ENCODE measurements at places on chromosomes 6 and 20.

DNA sequence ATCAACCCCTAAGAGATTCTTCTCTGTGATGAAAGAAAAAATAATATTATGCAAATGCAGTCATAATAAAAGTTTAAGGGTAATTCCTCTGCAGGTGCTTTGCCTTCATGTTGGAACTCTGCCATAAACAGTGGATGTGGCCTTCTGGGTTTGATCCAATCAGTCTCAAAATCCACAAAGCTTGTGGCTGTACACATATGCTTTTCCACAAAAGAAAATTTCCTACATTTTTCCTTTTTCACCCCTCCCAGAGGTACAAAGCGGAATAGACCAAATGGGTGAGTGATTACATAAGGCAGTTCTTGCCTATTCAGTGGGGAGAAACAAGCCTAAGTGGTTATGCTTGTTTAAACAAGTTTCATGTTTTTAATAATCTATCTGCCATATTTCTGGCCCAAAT, 16.7 kb downstream of the CALHM5 start:
- no peak for DNase-seq

GRCh38 chr20:57198132-57199072, 68.0 kb downstream of the BMP7 start:
- no peak for DNase-seq

DNA sequence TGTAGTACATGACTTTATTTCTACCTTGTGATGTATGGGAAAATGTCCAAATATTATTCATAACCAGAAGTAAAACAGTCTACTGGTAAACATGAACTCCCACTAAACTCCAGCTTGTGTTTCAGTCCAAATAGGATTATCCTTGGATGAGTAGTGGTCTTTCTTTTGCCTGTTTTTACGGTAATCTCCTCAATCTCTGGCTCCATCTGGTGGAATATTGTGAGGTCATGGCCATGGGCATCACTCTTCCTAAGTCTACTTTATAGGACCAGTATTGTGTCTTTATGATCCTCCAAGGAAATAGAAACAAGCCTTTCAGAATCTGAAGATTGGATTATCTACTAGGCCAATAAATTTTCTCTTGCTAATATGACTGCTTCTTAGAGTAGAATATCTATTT, 505.0 kb downstream of the BMP2 start:
- DNase-seq, result no peak

GRCh38 chr20:8646033-8646441, 422.9 kb upstream of the PLCB4 start:
- no peak for DNase-seq

GRCh38 chr6:16654701-16655100, 106.6 kb downstream of the ATXN1 start:
- no peak for DNase-seq

- peak; percentile 50 for DNase-seq
Observed at GRCh38 chr6:31776989-31777666, at the start of gene VWA7. Gene VWA7 (minus strand): TSS chr6:31777328. CDS start chr6:31776779, 549 bp downstream.

DNA sequence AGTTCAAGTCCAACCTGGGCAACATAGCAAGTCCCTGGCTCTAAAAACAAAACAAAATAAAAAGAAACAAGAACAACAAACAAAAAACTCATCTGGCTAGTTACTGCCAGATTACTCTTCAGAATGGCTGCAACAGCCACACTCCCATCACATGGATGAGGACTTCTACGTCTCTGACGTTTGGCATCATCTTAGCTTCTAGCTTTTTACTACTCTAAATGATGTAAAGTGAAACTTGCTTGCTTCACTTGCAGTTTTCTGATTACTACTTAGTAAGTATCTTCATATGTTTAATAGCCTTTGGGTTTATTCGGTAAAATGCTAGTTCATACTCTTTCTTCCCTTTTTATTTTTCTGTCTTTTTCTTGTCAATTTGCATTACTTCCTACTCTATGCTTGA, 161.1 kb upstream of the CARMIL1 start:
- DNase-seq, result no peak

DNA sequence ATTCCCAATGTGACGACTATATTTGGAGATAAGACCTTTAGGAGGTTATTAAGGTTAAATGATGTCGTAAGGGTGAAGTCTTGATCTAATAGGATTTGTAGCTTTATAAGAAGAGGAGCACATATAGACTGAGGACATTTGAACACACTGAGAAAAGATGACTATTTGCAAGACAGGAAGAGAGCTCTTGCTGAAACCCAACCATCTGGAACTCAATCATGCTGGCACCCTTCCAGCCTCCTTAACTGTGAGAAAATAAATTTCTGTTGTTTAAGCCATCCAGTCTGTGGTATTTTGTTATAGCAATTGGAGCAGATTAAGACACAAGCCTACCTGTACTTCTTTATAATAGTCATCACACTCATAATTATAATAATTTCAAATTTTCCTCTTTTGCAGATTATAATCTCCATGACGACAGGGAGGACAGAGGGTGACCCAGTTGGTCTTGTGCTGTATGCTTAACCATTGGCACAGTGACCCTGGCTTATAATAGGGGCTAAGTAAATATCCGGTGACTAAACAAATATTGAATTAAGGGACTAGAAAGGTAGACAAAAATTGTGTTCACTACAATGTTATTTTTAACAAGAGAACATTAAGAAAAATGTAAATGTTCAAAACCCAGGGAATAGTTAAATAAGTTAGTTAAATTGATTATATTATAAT, 206.4 kb upstream of the HDDC2 start:
- DNase-seq, result no peak

GRCh38 chr6:74939721-74940620, 265.9 kb downstream of the COL12A1 start:
- DNase-seq, result no peak

GRCh38 chr20:43936104-43936770, 21.6 kb downstream of the TOX2 start:
- DNase-seq, result no peak

DNA sequence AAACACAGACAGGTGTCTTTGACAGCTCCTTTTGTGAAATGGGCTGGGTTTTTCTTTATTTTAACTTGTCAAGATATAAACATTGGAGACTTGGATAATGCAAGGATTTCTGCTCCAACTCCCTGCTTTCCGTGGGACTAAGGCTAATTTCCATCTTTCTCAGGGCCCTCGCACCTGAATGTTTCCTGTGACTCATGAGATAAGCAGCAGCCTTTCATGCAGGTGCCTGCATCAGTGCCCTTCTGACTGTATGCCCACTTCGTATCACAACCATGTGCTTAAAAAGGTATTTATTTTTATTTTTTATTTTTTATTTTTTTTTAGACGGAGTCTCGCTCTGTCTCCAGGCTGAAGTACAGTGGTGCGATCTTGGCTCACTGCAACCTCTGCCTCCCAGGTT, 736.1 kb downstream of the DOK5 start:
- no peak for DNase-seq

DNA sequence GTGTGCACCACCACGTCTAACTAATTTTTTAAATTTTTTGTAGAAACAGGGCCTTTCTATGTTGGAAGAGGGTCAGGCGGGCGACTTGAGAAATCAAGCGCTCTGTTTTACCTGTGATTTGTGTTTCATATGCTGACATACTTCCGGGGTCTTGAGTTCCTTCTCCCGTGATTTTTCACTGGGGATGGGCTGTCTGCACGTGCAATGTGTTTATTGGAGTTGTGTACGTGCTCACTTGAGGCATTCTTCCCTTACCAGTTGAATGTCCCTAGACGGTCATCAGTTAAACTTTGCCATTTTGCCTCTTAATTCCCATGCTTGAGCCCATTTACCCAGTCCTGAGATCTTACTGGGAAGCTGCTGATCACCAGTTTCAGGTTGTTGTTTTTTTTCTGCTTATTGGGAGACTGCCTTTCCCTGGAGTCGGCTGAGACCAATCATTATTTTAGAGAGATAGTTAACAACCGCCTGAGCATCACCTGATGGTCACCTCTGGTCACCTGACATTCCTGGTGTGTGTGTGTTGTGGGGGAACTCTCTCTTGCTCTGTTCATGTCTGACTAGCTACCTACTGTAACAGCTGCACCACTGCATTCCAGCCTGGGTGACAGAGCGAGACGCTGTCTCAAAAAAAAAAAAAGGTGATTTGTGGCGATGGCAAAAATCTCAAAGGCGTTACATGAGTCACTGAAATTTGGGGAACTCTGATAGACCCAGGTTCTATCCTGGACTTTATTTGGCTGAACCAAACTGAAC, 34.8 kb upstream of the NCOA3 start:
- no peak for DNase-seq

DNA sequence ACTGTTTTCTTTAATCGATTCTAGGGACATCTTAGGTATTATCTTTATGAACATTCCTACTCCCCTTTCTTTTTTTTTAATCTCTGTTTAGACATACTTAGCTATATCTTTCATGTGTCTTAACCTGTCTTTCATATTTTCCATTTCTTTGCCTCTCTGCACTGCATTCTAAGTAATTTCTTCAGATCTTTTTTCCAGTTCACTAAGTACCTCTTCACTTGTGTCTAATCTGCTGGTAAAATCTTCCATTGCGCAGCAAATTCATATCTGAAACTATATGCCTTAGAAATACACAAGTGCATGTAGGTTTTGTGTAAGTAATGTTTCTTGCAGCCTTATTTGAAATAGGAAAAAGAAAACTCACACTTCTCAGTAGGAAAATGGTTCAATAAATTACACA, 165.4 kb upstream of the BTBD3 start:
- DNase-seq, result no peak

DNA sequence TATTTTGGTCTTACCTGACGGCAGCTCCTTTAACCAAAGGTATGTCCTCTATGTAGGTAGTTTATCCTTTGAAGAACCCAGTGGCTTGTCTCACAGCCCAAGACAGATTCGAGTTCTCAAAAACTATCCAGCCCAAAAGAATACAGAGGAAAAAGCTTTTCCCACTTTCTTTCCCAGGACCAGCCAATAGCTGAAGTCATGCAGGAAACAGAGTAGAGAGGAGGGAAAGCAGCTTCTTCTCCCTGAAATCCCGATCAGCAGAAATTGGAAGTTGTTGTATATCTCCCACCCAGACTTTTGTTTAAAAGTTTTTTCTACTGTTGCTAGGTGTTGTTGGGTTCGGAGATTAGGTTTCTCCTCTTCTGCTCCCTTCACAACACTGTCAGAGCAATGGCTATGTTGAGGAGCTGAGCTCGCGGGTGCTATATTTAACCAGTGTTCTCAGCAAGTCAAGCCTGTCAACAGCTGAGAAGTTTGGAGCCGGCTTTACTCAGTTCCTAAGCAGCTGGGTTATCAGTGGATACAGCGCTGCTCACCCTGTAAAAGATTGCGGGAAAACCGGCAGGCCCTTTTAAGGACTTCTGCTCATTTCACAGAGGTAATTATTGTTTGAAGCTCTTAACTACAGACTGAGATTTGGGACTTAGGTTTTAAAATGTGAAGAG, at the start of gene FILIP1:
Gene FILIP1, minus strand, starts transcription at position 401 of the 665 bp plus-strand sequence. CDS start 78,828 bp downstream, outside the sequence.
- no peak for DNase-seq

GRCh38 chr6:97440590-97441176, 157.7 kb upstream of the MMS22L start:
- peak; percentile 40 for DNase-seq

DNA sequence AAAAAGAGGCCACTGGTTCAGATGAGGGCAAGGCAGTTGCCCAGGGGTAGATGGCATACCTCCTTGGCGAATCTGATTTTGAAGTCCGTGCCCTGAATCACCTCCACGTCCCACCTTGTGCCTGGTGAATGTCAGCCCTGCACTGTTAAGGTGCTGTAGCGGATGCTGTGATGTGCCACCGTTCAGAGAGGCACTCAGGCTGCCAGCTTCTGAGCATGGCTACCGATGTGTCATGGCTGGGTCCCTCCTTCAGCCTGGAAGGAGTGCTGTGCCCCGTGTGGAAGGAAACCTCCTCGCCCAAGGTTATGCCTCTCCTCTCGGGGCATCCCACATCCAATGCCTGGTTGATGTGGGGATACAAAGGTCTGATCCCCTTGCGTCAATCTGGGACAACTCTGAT, 43.6 kb downstream of the UST start:
- DNase-seq, result no peak

DNA sequence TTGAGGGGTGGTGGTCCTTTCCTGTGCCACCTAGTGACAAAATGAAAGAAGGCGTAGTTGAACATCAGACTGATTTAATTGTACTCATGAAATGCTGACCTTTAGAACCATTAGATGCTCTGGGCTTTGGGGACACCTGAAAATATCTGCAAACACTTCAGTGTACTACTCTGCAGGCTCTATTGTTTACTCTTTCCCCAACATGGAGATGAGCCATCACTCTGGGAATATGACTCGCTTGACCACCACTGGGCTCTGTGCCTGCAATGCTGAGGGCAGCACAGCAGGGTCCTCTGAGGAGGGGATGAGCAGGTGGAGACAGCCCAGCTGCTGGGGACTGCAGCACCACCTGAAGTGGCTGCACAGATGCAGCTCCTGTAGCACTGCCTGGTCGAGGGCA, 74.8 kb upstream of the SLC24A3 start:
- DNase-seq, result no peak

DNA sequence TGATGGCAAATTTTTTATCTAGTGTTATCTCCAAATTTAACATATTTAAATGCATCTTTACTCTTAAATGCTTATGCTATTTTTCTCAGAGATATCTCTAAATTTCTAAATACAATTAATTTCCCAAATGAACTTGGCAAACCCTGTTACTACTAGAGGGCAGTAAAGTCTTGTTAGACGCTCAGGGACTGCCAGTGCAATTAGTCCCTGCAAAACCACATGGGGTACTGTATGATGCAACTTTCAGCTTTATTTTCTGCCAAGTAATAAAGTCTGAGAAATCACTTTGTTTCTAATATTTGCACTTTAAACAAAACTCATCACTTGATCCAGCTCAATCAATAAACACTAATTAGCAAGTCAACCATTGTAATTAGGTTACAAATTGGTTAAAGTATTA, 76.0 kb upstream of the ADGRB3 start:
- peak; percentile 65 for DNase-seq

DNA sequence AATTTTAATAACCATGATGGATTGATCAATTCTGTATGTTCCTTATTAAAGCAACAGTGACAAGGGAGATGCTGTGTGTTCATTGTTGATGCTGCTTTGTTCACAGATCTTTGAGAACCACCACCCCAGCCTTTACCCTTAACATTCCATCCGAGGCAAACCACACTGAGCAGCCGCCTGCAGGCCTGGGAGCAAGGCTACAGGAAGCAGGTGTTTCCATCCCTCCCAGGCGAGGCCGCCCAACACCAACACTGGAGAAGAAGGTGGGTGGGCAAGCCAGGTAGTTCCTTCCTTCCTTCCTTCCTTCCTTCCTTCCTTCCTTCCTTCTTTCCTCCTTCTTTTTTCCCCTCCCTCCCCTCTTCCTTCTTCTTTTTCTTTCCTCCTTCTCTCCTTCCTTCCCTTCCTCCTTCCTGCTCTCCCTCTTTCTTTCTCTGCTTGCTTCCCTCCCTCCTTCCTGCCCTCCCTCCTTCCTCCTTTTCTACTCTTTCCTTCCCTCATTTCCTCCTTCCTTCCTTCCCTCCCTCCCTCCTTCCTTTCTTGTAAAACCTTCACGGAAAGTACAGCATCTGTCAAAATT, 13.7 kb downstream of the TTLL2 start:
- DNase-seq, result no peak
